Psoas muscle (tissue), 8 donors: ENCODE measurements at places on chromosomes 7 and 10. TPM values are rescaled to one million over a fixed set of nuclear protein-coding genes. Genes with fewer than 3 reads are reported as not detected.

Gene C10orf88
- total RNA-seq: 8.3 TPM

Gene LRRD1
- total RNA-seq: not detected

Gene GSTO1
- 222 TPM for total RNA-seq

Gene KDM7A
- total RNA-seq: 59.4 TPM

Gene GSDME
- 10.9 TPM for total RNA-seq

Gene ACSM6
- total RNA-seq: not detected
